Forelimb muscle (tissue), 1 donor: ENCODE measurements at places on chromosomes 2 and 18. TPM values are rescaled to one million over a fixed set of nuclear protein-coding genes. Genes with fewer than 3 reads are reported as not detected.
A peak's percentile ranks its signal among the peaks of the same experiment; 100 is the strongest.

Gene COLEC11
- 0.40 TPM for polyA plus RNA-seq

Gene G6PC2
- not detected for polyA plus RNA-seq

Gene ZC3H15
- polyA plus RNA-seq = 73.3 TPM

Gene ANKRD30BL
- not detected for polyA plus RNA-seq

Gene CENPA
- polyA plus RNA-seq = 3.5 TPM

Gene ITGA4
- 20.5 TPM for polyA plus RNA-seq

Gene LIPG
- 4.4 TPM for polyA plus RNA-seq

GRCh38 chr2:177772529-177772928, 300.0 kb downstream of the PDE11A start:
- DNase-seq = no peak

GRCh38 chr2:183078464-183079138, at the start of gene DUSP19:
Gene DUSP19, plus strand, starts transcription at chr2:183078747. Its CDS starts 187 bp downstream, at chr2:183078934.
- DNase-seq = peak; percentile 95

- DNase-seq = no peak
These were observed 54.6 kb upstream of the GPR17 start for GRCh38 chr2:127591221-127591923.

GRCh38 chr18:48139431-48140347, 209.2 kb upstream of the SMAD2 start:
- DNase-seq = no peak

- no peak for DNase-seq
These were observed 1393.8 kb downstream of the LRP1B start for GRCh38 chr2:140737006-140737405.

DNA sequence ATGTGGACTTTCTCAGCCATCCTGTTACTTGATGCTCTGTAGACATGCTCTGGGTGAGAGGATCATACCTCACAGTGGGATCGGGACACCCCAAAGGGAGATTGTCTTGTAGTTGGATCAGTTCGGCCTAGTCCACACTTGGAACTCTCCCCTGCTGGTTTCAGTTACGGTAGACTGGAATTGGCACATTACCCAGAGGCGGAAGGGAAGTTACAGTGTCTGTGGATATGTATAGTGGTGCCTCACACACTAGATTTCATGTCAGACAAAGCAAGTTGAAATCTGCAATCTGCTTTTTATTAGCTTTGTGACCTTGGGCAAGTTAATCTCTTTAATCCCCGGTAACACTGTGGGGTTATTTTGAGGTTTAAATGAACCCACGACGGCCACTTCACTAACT, 16.2 kb upstream of the CTAGE1 start:
- no peak for DNase-seq

GRCh38 chr2:127365211-127365643, 22.5 kb downstream of the MAP3K2 start:
- no peak for DNase-seq

DNA sequence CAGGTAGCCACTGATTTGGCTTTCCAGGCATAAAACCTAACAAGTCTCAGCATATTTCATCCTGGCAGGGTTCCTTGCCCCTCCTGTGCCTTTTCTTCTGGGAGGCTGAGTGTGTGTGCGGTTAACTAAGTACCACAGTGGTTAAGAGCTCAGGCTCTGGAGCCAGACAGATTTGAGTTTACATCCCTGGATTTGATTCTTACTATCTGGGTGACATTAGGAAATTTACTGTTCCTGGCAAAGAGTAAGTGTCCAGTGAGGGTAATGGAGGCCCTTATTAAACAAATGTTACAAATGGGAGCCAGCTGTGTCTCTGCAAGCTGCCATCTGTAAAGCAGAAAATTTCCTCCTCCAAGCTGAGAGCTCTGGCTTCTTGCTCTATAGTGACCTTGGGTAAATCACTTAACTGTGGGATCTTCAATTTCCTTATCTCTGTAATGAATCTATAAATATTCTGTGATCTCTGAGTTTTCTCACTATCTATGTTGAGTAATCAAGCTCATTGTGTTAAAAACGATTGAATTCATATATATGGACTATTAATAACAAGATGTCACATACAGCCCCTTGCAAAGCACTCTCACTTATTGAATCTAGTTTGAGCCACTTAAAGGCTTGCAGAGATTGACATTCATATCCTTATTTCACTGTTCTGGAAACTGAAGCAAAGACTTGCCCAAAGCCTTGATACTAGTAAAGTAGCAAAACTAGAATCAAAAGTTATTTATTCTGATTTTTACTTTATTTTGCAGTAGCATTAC, 6.5 kb upstream of the COBLL1 start:
- DNase-seq = no peak

DNA sequence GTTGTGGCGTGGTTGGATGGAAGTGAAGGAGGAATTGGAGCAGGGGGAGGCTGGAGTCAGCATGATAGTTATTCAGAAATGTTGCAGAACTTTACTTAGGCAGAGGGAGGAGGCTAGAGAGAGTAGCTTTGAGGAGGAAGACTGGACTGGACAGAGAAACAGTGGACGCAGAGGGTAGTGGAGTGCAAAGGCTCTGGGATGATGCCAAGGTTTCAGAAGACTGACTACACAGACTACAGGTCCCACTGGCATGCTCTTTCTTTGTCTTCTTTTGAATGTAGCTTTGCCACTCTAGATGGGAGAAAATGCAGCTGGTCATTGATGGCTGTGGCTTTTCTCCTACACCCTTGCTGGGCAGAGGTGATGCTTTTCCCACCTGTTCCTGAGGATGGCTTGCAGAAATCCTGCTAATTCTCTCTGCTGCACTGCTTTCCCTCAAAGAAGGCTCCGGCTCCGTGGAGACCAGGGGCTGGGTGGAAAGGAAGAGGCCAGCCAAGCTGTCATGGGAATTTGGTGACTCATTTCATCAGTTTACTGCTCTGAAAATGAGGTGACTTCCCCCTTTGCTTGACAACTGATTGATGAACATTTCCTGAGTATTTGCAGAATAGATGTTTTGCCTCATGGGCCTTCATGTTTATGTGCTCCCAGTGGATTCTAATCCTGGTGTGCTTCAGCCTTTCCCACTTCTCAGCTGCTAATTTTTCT, 42.4 kb downstream of the MEIS1 start:
- no peak for DNase-seq

DNA sequence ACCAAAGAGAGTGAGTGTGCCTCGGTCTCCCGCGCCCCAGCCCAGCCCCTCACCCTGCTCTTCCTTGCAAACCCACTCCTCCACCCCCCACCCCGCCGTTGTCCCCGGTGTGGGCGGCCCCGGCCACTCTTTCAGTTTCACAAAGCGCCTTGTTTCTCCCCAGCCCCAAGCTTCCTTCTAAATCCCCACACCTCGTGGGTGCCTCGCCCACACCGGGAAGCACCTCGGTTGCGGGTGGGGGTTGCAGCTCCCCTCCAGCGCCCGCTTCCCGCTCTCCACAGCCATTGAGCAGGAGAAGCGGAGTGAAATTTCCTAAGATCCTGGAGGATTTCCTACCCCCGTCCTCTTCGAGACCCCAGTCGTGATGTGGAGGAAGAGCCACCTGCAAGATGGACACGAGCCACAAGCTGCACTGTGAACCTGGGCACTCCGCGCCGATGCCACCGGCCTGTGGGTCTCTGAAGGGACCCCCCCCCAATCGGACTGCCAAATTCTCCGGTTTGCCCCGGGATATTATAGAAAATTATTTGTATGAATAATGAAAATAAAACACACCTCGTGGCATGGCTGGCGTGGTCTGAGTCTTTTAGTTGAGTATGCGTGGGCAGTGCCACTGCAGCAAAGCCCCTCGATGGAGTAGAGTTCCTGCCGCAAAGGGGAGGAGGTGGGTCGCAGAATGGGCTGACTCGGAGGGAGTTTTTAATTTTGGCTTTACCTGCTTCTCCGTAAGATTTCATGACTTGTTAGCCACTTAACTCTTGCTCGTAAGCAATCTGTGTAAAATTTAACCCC, 848 bp downstream of the TMSB10 start:
- DNase-seq = no peak

DNA sequence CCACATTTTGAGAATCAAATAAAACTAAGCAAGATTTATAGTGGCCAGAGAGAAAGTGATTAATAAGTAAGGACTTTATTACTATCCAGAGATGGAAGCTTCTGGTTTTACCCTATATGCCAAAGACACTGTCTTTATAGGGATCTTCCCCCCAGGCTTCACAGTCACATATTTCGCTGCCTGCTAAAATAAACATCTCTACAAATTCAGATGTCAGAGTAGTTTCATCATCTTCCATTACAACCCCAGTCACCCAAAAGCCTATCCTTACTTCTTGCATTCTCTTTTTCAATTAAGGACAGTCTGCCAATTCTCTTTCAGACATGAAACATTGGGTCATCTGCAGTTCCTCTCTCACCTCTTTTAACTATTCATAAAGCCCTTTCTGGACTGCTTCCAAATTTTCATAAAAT, 28.3 kb downstream of the CREB1 start:
- DNase-seq = no peak

DNA sequence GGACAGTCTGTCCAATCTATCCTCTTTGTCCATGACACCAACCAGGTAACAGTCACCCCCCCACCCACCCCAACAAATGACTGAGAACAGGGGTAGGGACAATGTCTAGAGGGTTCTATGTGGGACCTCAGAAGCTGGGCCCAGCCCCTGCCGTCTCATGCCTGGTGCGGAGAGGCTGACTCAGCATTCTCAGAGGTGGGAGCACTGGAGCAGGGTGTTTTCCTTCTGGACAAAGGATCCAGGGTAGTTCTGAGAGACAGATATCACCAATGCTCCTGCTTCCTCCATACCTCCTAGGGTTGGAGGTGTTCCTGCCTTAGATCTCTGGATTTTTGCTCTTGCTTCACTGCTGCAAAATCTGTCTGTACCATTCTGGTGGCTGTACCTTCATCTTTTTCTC, 33.9 kb upstream of the SP100 start:
- DNase-seq = no peak

- DNase-seq = no peak
These were observed 45.0 kb downstream of the METTL4 start for GRCh38 chr18:2526329-2526728.

GRCh38 chr2:149143734-149144133, 105.2 kb downstream of the LYPD6B start:
- DNase-seq = no peak

DNA sequence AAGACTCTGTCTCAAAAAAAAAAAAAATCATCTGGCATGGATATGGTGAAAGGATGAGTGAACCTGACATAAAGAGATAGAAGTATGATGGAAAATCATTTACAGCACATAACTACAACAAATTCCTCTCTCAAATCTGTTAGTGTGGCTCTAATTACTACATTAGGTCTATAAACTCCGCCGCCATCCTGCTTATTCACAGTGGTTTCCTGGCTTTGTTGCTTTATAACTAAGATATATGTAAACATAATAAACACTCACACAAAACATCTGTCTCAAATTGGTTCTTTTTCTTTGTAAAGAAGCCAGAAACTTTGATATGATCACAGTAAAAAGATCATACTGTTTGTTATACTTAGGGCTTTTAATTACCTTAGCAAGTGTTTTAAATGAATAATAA, 412.6 kb upstream of the FAM98A start:
- DNase-seq = no peak

DNA sequence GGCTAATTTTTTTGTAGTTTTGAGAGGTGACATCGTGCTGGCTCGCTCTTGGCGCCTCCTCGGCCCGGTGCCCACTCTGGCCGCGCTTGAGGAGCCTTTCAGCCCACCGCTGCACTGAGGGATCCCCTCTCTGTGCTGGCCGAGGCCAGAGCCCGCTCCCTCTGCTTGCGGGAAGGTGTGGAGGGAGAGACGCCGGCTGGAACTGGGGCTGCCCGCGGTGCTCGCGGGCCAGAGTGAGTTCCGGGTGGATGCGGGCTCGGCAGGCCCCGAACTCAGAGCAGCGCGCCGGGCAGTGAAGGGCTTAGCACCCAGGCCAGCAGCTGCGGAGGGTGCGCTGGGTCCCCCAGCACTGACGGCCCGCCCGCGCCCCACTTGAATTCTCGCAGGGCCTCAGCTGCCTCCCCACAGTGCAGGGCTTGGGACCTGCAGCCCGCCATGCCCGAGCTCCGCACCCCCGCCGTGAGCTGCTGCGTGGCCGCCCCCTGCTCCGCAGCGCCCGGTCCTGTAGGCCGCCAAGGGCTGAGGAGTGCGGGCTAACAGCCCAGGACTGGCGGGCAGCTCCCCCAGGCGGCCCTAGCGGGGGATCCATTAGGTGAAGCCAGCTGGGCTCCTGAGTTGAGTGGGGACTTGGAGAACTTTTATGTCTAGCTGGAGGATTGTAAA, 113.2 kb upstream of the ZSWIM2 start:
- DNase-seq = no peak

- DNase-seq = no peak
These were observed 98.0 kb downstream of the CCDC138 start for GRCh38 chr2:108884619-108885018.

- DNase-seq = peak; percentile 58
These were observed 15.2 kb downstream of the TSPYL6 start for GRCh38 chr2:54240515-54241469.

GRCh38 chr2:150154308-150154797, 333.1 kb downstream of the RND3 start:
- DNase-seq = no peak

DNA sequence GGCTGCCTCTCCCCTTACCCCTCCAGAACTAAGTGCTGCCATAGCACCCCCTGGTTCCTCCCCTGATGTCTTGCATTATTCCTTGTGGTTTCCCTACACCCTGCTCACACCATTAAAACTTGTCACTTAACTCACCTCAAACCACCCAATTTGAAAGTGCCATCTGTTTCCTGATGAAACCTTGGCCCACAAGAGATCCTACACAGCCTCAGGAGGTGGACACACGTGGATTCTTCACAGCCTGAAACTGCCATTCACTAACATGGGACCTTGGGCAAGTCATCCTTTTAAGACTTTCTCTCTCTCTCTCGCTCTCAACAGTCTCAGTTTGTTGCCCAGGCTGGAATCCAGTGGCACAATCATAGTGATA, 27.5 kb upstream of the FAM124B start:
- no peak for DNase-seq

GRCh38 chr2:28640260-28640907, 111.2 kb upstream of the PPP1CB start:
- no peak for DNase-seq

DNA sequence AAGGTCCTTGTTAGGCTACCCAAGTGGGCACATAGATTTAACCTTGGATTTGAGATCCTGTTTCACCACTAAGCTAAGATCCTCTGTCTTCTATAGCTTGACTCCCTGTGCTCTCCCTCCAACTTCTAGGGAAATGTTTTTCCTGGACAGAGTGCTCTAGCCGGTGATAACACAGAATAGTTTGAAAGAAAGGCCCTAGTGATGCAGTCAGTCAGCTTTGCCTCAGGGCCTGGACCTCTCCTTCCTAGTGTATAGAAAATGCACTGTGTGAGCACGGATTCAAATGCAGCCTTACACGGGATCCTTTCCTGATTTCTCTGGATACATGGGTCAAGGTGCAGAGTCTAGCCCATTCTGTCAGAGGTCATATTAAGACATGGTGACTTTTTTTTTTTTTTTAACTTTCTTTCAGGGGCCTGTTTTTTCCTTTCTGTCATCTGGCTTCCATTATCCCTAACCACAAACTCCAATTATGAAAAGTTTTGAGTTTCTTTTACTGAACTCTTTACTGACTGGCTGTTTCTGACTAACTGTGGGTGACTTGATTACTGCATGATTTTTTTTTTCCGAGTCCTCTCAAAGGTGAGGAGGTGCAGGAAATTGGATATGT, 122.6 kb downstream of the LRP1B start:
- no peak for DNase-seq

GRCh38 chr2:190186238-190186637, 123.7 kb upstream of the MSTN start:
- DNase-seq = no peak
